ENCODE measurements at places on chromosomes 13 and 19.

- no peak for DNase-seq
- no peak overlapping the region for H3K4me3 ChIP-seq
- H3K27ac ChIP-seq, result no peak overlapping the region
- H3K36me3 ChIP-seq, result peaks cover 7% of the 10 kb centered on the region
- peaks cover 3% of the 10 kb centered on the region for H3K4me1 ChIP-seq
Measured at GRCh38 chr19:2479556-2480194, 3.7 kb downstream of the GADD45B start.

DNA sequence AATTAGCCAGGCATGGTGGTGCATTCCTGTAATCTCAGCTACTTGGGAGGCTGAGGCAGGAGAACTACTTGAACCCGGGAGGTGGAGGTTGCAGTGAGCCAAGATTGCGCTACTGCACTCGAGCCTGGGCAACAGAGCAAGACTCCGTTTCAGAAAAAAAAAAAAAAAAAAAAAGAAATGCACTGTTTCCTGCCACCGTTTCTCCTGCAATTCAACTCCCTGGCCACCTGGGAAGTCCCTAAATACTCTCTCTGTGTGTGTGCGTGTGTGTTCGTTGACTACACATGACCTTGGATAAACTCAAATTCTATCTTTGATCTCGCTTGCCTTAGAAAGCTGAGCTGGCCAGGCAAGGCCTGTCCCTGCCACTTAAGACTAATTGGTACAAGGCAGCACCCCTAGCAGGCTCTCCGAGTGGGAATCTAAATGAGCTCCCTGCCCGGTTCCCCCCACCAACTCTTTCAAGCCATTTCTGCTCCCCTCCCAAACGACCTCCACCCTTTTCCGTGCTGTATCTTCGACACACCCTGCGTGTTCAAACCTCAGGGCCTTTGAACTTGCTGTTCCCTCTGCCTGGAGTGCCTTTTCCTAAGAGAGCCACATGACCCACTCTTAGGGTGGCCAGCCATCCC, 5.2 kb upstream of the BCAT2 start:
- H3K27ac ChIP-seq, result no peak overlapping the region
- peak overlapping the region; percentile 2 for H3K4me3 ChIP-seq
- H3K4me1 ChIP-seq, result peaks cover 3% of the 10 kb centered on the region
- no peak for DNase-seq
- peaks cover 17% of the 10 kb centered on the region for H3K27me3 ChIP-seq
- H3K36me3 ChIP-seq, result no peaks in the 10 kb centered on the region

DNA sequence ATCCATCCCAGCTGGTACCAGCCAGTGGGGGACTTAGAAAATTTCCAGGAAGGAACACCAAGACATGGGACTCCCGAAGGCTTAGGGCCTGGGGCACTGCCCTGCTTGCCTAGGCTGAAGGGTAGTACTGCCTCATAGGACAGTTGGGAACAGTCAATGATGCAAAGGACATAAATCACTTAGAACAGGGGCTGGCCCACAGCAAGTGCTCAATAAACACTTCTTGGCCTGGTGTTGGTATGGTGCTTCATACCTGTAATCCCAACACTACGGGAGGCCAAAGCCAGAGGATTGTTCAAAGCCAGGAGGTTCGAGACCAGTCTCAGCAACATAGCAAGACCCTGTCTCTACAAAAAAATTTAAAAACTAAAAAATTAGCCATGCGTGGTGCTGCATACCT, 5.8 kb downstream of the KEAP1 start:
- no peak overlapping the region for H3K4me3 ChIP-seq
- H3K27me3 ChIP-seq, result no peaks in the 10 kb centered on the region
- H3K36me3 ChIP-seq, result peaks cover 4% of the 10 kb centered on the region
- no peak overlapping the region for H3K27ac ChIP-seq
- DNase-seq, result no peak

DNA sequence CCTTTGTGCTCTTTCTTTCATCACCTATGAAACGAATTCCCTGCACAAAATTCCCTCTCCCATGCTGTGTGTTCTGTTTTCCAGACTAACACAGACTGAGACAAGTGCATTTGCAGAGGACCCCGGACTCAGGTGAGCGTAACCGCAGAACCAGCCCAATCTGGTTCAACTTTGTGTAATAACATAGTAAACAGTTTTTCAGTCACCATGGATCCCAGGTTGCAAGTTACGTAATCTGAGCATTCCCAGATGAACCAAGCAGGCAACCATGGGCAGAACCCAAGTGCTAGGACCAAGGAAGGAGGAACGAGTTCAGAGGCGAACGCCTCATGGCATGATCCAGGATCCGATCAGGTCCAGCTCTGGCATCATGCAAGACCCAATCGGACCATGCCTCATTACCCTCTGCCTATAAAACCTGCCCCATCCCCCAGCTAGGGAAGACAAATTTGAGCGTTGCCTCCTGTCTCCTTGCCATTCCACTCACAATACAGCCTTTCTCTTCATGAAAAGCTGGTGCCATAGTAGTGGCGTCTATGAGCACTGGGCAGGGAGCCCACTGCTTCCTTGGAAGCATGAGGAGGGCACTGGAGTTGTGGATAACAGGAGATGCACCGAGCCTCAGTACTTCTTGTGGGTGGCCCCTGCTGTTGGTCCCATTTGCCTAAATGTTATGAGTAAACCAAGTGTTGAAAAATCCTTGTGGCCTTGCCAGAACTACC, 107.6 kb downstream of the ABCC4 start:
- H3K4me1 ChIP-seq, result no peaks in the 10 kb centered on the region
- no peak for DNase-seq
- no peak overlapping the region for H3K4me3 ChIP-seq
- no peaks in the 10 kb centered on the region for H3K27me3 ChIP-seq
- no peaks in the 10 kb centered on the region for H3K36me3 ChIP-seq

- H3K36me3 ChIP-seq, result no peaks in the 10 kb centered on the region
- no peak within 1 kb of the TSS for H3K27ac ChIP-seq
- peak; percentile 98 for DNase-seq
- no peaks in the 10 kb centered on the region for H3K4me1 ChIP-seq
- peak within 1 kb of the TSS; percentile 87 for H3K4me3 ChIP-seq
- H3K27me3 ChIP-seq, result peaks cover 3% of the 10 kb centered on the region
Measured at GRCh38 chr19:639253-640160, at the start of gene FGF22. TSS of gene FGF22 (plus strand) at chr19:639879. CDS start at chr19:639926, 47 bp downstream.

DNA sequence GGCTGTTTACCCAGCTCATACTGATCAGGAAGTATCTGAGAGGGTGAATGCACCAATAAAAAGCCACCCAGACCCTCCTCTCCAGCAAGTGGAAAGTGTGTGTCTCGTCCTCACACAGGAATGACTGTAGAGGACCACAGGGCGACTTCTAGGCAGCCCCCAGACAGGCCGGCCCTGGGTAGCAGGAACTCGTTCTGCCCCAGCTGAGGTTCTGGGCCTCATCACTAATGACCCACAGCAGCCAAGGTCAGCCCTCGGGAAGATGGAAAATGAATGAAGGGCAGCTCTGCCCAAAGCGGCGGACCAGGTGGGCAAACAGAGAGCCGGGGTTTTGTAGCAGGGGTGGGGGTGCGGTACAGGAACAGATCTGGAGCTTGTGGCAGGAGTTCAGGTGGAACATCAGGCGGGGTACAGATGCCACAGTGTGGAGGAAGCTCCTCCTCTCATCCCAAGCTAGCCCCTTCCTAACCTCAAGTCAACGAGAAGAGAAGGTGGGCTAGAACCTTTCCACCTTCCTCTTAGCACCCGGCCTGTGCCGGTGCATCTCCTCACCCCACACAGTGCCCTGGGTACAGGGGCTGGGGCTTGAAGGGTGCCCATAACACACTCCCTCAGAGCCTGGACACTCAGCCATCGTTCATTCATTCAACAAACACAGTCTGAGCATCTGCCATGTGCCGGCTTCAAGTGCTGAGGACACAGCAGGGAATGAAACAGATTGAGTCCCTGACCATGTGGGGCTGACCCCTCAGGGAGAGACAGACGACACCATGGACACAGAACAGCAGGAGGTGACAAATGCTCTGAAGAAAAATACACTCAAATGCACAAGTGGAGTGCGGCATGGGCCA, 36.2 kb downstream of the RFX2 start:
- H3K27me3 ChIP-seq, result peaks cover 5% of the 10 kb centered on the region
- H3K4me1 ChIP-seq, result peaks cover 12% of the 10 kb centered on the region
- no peaks in the 10 kb centered on the region for H3K36me3 ChIP-seq
- H3K4me3 ChIP-seq, result peak overlapping the region; percentile 15
- peak overlapping the region; percentile 82 for H3K27ac ChIP-seq
- no peak for DNase-seq

DNA sequence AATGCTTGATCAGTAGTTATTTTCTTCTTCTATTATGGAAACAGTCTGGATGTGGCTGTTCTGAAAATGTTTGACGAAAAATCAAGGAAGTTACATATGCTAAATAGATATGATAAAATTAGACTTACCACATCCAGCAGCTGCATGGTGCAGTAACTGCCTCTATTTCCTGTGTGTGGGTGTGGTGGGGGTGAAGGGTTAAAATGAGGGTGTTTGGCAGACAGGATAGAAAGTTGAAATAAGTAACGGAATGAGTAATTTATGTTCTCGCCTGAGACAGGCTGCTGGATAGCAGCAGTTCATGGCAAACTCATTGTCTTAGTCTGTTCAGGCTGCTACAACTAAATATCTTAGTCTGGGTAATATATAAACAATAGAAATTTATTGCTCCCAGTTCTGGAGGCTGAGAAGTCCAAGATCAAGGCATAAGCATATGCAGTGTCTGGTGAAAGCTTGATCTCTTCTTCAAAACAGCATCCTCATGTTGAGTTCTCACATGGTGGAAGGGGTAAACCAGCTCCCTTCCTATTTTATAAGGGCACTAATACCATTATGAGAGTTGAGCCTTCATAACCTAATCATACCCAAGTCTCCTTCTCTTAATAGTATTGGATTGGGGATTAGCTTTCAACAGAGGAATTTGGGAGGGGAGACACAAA, 1248.9 kb downstream of the SLITRK5 start:
- DNase-seq, result no peak
- no peak overlapping the region for H3K4me3 ChIP-seq
- H3K27me3 ChIP-seq, result no peaks in the 10 kb centered on the region

DNA sequence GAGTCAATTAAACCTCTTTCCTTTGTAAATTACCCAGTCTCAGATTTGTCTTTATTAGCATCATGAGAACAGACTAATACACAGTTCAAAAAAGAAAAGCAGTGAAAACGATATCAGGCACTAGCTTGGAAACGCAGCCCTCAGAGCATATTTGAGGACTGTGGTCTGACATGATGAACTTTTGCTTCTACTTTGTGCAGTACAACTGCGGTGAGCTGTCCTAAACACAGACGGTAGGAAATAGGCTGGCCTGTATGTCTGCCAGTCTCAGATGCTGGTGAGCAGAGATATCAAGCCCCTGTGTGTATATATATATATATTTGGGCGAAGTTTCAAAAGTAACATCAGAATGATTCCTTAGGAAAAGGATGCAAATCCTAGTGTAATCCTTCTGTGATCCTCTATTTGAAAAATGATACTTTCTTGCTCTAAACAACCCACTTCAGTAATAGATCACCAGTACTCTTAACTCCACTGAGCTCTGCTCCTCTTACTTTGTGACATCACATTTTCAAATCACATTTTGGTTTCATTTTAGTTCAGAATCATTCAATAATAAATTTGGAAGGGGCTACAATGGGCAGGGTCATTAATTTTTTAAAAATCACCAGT, 74.4 kb downstream of the TNFRSF19 start:
- no peak overlapping the region for H3K27ac ChIP-seq
- DNase-seq, result no peak
- H3K27me3 ChIP-seq, result no peaks in the 10 kb centered on the region
- H3K36me3 ChIP-seq, result peaks cover 41% of the 10 kb centered on the region
- no peak overlapping the region for H3K4me3 ChIP-seq

- H3K36me3 ChIP-seq, result no peaks in the 10 kb centered on the region
- H3K4me3 ChIP-seq, result no peak overlapping the region
- H3K4me1 ChIP-seq, result peaks cover 24% of the 10 kb centered on the region
Measured at GRCh38 chr19:39847525-39847924, 1.3 kb upstream of the FBL start.

DNA sequence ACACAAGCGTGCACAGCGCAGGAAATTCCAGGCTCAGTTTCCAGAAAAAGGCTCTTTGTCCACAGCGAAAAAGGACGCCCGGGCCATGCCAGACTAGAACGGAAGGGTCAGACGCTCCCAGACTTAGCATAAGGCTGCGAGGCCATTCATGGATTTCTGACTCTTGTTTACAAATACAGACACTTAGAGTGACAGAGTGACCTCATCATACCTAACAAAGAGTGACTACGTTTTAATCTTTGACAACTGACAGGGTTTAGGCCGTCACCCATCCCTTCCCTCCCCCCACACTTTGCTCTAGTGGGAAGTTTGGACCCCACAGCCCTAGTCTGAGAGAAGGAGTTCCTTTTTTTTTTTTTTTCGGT, 418 bp upstream of the ZNF709 start:
- H3K27ac ChIP-seq, result peak overlapping the region; percentile 93
- no peak for DNase-seq
- peaks cover 2% of the 10 kb centered on the region for H3K4me1 ChIP-seq
- no peaks in the 10 kb centered on the region for H3K36me3 ChIP-seq
- peak overlapping the region; percentile 94 for H3K4me3 ChIP-seq
- peaks cover 4% of the 10 kb centered on the region for H3K27me3 ChIP-seq

- peaks cover 6% of the 10 kb centered on the region for H3K36me3 ChIP-seq
- H3K4me3 ChIP-seq, result no peak overlapping the region
- no peak for DNase-seq
- H3K27ac ChIP-seq, result no peak overlapping the region
- H3K27me3 ChIP-seq, result no peaks in the 10 kb centered on the region
Measured at GRCh38 chr13:24644036-24644435, 36.2 kb upstream of the ATP12A start.

DNA sequence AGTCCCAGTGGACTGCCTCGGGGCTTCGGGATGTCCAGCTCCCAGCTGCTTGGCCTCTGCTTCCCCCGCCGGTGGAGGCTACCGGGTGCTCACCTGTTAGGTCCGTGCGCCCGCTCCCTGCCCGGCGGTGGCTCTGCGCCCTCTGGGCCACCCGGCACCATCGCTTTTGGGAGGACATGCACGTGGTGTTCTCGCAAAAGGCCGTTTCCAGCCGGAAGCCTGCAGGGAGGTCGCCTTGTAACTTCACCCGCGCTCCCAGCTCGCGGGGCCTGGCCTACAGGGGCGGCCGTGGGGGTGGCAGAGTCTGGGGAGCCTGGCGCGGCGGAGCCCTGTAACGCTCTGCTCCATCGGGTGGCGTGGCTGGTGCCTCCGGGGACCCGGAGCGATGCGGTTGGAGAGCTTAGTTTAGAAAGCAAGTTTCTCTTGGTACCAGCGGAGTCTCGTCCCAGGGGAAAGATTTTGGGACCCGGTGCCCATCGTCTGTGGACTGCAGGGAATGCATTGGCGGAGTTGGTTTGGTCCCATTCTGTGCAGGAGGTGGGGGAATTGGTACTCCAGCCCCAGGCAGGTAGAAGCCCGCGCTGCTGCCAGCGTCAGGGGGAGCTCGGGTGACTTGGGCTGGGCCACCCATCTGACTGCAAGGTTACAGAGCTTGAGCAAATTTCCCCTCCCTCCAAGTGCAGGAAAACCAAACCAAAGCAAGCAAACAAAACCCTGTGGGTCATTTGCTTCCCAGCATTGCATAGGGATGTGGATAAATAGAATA, 673 bp downstream of the SPATA13 start:
- H3K27ac ChIP-seq, result no peak overlapping the region
- H3K4me3 ChIP-seq, result peak overlapping the region; percentile 72
- peaks cover 10% of the 10 kb centered on the region for H3K4me1 ChIP-seq
- H3K36me3 ChIP-seq, result no peaks in the 10 kb centered on the region
- no peak for DNase-seq

Data from glutamatergic neuron (in vitro differentiated cells).